CD4-positive, alpha-beta T cell treated with Interleukin-10 for 1 hour (primary cell): ENCODE measurements at places on chromosomes 12 and 14.

DNA sequence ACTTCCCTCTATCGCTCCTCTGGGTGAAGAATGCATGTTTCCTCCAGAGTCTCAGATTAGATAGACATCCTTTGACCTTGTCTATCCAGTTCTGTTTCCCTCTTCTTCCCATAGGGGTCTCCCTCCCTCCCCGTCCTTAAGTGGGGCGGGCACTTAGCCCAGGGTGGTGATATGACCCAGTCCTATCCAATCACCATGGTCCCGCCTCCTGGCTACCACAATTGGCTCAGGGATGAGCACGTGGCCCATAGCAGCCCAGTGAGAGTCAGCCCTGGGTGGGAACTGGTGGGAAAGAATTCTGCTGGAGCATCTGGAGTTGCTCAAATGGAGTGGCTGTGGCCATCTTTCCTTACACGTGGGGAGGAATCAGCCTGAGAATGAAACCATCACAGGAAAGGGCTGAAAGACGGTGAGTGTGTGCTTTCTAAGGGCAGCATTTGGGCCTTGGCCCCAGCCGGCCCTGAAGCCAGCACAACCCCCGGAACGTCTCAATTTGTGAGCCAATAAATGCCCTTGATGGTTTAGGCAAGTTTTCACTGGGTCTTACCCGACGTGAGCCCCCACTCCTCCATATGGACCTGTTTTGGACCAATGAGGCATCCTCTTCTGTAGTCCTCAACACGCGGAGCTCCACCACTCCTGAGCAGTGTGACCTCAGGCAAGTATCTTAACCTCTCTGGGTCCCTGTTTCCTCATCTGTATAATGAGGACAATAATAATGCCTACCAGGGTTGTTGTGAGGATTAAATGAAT lies 14.4 kb upstream of the MLXIP start:
- DNase-seq, result no peak

GRCh38 chr14:53954551-53955228 lies 1.9 kb downstream of the BMP4 start:
- no peak for DNase-seq

- DNase-seq, result no peak
Measured at GRCh38 chr14:59511916-59512575, 27.7 kb downstream of the JKAMP start.

GRCh38 chr12:14589169-14590004 lies 21.7 kb upstream of the PLBD1 start:
- DNase-seq, result no peak
